ENCODE measurements at places on chromosomes 5 and 9. TPM values are rescaled to one million over a fixed set of nuclear protein-coding genes. Genes with fewer than 3 reads are reported as not detected.

CCL19 gene
- not detected for total RNA-seq

RANBP6 gene
- total RNA-seq = 12.6 TPM

FBP1 gene
- not detected for total RNA-seq

HSD17B3 gene
- not detected for total RNA-seq

RGS7BP gene
- total RNA-seq = 0.98 TPM

PTGR1 gene
- 111 TPM for total RNA-seq

PCDHA10 gene
- total RNA-seq = 0.59 TPM

LEAP2 gene
- total RNA-seq = 0.37 TPM

SCGB3A2 gene
- total RNA-seq = not detected

ASPN gene
- 11.6 TPM for total RNA-seq

TMEM215 gene
- total RNA-seq = not detected

FREM1 gene
- 0.19 TPM for total RNA-seq

GEMIN5 gene
- 12.2 TPM for total RNA-seq

ABO gene
- not detected for total RNA-seq
